ENCODE measurements at places on chromosomes 11 and 22.

- no peak for DNase-seq
Measured at GRCh38 chr11:71537537-71537936, 288 bp upstream of the KRTAP5-8 start.

- no peak for DNase-seq
Measured at GRCh38 chr11:118117790-118118601, 31.2 kb upstream of the SMIM35 start.

DNA sequence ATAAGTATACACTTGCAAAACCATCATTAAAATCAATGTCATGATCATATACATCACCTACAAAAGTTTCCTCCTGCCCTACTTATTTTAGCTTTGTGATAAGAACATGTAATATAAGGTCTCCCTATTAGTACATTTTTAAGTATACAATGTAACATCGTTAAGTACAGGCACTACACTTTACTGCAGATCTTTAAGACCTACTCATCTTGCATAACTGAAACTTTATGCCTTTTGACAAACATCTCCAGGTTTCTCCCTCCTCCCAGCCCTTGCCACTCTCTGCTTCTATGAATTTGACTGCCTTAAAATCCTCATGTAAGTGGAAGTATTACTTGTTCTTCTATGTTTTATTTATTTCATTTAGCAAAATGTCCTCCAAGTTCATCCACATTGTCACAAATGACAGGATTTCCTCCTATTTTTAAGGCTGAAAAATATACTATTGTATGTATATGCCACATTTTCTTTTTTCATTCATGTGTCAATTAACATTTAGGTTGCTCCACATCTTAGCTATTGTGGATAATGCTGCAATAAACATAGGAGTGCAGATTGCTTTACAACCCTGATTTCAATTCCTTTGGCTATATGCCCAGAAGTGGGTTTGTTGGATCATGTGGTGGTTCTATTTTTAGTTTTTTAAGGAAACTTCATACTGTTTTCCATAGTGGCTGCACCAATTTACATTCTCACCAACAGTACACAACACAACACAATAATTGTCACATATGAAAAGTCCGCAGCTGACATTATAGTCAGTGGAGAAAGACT, 471.1 kb upstream of the ANO3 start:
- DNase-seq = no peak

DNA sequence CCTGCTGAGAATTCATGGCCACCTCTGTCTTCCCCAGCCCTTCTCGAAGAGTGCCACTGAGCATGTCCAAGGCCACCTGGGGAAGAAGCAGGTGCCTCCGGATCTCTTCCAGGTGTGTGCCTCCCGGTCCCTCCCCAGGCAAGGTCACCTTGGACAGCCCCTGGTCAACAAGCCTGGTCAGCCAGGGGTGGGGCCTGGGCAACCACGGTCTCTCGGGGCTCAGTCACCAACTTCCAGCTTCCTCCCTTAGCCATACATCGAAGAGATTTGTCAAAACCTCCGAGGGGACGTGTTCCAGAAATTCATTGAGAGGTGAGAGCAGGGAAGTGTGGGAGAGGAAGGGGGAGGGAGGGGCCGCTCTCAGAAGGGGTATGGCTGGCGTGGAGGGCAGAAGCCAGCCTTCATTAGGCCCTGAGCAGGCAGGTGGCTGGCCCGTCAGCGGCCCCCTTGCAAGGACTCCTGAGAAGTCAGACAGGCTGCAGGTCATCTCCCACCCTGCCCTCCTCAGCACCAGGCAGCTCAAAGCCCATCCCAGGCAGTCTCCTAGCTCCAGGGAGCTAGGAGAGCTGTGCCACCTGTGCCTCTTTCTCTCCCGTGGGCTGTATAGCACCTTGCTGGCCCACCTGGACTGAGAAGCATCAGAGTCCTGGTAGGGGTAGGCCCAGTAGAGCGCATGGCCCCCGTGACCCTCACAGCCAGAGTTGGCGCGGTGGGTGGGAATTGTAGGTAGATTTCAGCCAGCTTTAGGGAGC, 9.3 kb upstream of the ANKRD13D start:
- no peak for DNase-seq

DNA sequence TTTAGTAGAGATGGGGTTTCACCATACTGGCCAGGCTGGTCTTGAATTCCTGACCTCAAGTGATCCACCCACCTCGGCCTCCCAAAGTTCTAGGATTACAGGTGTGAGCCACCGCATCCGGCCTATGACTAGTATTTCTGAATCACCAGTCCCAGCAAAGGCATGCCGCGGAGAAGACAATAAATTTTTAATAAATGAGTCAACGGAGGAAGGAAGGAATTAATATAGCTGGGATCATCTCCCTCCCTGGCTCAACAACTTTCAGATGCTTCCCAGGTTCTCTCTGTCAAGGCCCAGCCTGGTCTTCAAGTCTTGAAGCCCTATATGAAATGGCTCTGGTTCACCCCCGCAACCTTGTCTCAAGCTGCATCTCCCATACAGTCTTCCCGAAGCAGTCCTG, 45.7 kb downstream of the CYTH4 start:
- no peak for DNase-seq

- peak; percentile 46 for DNase-seq
Measured at GRCh38 chr11:46352063-46352841, 5.0 kb downstream of the DGKZ start.

DNA sequence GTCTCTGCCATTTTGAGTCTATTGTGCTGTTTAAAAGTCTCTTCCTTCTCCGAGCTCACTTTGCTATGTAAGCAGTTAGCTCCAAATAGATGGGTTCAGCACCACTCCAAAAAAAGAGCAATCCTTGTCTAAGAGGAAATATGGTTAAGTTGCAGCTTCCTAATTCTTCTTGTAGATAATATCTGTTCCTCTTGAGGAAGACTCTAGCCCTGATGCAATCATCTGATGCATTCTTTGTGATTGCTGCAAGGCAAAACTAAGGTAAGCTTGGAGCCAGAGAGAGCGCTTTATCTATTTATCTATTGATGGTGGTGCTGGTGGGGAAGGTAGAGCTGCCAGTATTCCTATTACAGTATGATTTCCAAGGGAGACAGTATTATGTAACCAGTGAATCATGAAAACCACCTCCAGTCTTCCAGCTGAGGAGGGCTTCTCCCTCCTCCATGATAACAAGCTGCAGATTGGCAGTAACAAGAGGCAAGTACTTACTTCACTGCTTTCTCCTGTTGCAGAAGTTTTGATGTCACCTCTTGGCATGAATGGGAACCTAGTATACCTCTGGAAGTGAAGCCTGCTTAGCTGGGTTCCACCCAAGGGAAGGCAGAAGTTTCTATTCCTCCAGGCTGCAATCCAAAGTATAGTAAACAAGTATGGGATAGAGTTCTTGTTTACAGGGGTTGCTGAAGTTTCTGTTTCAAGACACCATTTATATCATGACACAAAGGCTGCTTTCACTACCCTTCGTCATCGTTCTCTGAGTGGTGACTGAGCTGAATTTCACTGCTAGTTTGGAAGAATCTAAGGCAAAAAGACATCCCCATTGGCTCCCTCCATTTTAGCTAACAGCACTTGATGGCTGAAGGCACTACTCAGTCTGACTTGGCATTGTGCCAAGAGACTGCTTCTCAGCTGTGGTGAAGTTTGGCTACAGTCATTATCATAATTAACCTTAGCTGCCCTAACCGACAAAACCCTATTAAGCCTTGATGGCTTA, 49.7 kb downstream of the FDX1 start:
- peak; percentile 57 for DNase-seq

- DNase-seq = no peak
Measured at GRCh38 chr22:48320683-48321451, 1506.8 kb downstream of the BRD1 start.

DNA sequence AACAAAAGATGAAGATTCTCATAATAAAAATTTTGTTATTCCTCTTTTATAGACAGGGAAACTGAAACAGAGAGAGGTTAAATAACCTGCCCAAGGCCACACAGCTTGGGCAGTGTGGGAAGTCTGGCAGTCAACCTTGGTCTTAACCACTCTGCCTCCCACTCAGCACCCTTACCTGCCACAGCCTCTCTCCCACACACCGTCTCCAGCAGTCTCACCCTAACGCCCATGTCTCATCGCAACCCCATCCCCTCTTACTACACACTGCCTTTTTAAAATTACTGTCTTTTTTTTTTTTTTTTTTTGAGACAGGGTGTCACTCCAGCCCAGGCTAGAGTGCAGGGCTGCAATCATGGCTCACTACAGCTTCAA, 25.0 kb downstream of the ARRB1 start:
- no peak for DNase-seq

GRCh38 chr22:27752771-27753170, 48.8 kb downstream of the MN1 start:
- DNase-seq = no peak

GRCh38 chr11:107999759-108000455, 8.8 kb upstream of the CUL5 start:
- peak; percentile 42 for DNase-seq

DNA sequence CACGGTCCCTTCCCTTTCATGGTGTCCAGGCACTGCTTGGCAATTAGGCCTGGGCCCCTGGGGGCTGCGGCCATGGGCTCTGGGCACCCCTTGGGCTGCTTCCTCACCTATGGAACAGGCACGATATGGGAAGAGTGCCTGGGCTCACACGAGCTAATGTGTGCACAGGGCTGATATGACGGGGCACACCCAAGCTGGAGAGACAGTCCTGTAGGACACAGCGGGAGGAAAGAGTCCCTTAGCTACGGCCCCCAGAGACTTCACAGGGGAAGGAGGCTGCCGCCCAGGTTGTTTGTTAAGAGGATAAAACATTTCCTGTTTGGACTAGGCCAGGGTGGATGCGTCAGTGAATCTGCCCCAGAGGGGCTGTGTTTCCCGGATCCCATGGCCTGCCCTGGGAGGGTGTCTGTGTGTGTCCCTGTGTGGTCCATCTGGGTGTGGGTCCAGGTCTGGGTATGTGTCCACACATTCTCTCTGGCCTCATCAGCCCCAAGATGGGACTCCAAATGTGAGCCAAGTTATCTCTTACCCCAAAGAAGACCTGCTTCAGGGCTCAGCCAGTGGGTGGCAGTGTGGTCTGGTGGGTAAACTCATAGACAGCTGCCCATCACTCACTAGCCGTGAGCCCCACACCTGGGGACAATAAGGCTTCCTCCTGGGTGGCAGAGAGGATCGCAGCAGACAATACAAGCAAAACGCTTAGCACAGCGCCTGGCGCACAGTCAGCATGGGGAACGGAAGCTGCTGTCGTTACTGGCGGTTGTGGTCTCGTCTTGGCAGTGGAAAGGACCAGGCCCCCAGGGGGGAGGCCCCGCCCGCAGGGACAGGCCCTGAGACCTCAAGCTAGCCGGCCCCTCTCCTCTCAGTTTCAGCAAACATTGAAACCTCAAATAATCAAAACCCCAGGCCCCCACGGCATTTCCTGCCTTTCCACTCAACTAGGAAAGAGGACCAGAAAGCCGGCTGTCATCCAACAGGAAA, 3.2 kb upstream of the EMID1 start:
- DNase-seq = peak; percentile 85

GRCh38 chr11:20026629-20027555, 133.4 kb downstream of the DBX1 start:
- DNase-seq = no peak

DNA sequence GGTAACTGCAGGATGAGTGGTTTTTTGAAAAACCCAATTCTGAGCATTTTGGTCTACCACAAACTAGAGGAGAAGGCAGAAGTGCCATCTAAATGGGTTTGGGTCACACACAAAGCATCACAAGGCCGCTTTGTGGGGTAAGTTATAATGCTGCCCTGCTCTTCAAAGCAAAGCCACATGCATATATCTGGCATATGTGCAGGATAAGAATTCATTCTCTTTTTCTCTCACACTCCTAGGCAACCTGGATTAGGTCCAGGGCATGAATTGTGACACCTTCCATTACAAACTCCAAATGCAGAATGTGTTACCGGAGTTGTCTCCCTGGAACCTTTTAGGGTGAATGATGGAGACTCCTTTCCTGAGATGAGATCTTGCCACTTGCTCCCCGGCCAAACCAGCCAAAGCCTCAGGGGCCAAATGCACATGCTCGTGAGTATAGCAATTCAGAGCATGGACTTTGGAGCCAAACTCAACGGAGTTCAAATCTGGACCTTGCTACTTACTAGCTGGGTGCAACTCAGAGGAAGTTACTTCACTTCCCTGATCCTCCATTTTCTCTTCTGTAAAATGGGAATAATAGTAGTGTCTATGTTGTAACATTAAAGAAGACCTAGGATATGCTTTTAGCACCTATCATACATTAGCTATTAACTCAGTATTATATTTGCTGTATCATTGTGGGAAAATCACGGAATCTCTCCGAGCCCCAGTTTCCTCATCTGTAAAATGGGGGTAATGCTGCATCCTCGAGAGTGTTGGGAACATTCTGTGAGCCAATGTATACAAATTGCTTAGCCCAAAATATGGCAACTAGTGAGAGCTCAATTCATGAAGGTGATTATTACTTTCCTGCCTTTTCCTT, 96.6 kb downstream of the COMMD9 start:
- DNase-seq = no peak

GRCh38 chr22:46069521-46070214, 80.7 kb upstream of the PPARA start:
- DNase-seq = peak; percentile 78

DNA sequence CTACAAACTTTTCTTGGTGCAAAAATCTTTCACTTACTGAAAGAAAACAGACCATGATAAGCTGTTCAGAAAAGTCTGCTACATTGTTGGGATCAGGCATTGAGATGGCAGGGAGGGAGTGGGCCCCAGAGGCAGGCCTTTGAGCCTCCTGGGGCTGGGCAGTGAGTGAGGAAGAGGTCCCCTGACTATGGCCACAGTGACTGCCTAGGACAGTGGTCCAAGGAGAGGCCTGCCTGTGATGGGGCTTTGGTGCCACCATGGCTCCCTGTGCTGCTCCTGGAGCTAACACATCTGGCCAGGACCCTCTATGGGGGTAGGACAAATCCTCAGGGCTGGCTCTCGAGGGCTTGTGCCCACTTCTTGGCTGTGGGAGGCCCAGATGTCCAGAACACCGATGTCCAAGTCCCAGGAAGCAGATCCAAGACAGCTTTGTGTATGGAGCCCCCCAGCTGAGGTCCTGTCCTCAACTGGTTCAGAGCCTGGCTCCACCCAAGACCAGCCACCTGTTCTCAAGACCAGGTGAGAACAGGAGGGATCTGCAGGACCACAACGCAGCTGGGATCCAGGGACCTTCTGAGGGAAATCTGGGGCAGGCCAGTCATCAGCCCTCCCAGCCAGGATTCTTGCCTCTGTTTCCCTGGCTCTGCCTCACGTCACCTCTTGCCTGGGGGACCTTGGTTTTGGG, 36.9 kb downstream of the PPM1F start:
- DNase-seq = no peak

GRCh38 chr11:57974848-57975601, 48.7 kb upstream of the OR9Q1 start:
- no peak for DNase-seq

DNA sequence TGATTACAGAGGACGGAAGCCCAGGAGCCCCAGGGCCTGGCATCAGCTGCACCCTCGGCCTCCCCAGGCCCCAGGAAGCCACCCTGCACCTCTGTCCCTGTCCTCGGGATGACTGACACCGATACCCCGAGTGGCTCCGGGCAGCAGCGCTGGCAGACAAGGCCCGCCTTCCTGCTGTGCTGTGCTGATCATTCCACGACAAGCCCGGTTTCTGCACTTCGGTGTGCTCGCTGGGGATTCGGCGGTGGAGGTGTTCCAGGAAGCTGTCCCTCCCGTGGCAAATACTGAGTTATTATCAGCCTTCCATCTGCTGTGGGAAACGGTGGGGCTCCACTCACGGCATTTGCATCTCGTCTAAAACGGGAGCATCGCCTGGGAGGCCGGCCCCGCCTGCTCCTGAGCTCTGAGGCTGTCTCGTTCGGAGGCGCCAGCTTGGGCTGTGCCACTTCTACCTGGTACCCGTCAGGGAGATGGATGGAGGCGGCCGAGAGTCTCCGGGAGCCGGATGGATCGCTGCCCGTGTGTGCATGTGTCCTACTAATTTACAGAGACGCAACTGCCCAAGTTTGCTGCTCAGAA, 506.1 kb downstream of the BRD1 start:
- no peak for DNase-seq

- no peak for DNase-seq
Measured at GRCh38 chr11:2789791-2790567, 90.2 kb upstream of the KCNQ1OT1 start.

Data from hematopoietic multipotent progenitor cell treated with erythropoietin and hydrocortisone succinate and interleukin-3 and kit ligand, for 15 days (in vitro differentiated cells).